ENCODE measurements at places on chromosomes 3 and 15.
A peak's percentile ranks its signal among the peaks of the same experiment; 100 is the strongest.

GRCh38 chr15:59399465-59400102, 26.9 kb upstream of the MYO1E start:
- DNase-seq: no peak

GRCh38 chr3:23845326-23846216, 39.8 kb downstream of the UBE2E1 start:
- no peak for DNase-seq

- no peak for DNase-seq
Measured at GRCh38 chr15:77032647-77033416, 37.9 kb downstream of the PSTPIP1 start.

GRCh38 chr15:27491666-27492621, 521.0 kb downstream of the GABRG3 start:
- DNase-seq: no peak

DNA sequence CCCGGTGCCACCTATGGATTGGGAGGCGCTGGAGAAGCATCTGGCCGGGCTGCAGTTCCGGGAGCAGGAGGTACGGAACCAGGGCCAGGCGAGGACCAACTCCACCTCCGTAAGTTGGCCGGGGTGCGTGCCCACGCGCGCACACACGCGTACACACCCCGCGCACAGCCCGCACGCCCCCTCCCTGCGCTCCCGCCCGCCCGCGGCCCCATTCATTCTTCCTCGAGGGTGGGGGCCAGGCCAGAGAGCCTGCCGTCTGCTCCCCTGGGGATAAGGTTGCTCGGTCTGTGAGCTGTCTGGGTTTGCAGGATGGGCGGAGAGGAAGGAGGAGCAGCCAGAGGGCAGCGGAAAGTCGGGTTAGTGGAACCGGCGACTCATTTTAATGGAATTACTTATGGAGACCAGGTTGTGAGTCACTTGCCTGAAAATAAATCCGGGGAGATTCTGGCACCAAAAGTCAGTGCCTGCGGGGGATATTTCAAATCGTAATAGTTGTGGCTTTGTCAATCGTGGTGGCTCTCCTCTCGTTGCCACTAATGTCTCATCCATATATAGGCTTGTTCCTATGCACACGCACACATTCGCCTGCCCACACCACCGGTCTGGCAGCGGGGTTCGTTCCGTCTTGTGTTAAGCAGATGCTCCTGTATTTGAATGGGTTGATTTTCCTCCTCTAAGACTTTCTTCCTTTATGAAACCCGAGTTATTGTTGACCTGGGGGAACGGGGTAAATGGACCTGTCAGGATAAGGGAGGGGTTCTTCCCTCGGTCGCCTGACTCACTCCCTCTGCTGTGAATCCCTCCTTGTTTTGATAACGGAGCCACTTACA, 223.4 kb upstream of the IL12A start:
- peak; percentile 78 for DNase-seq

DNA sequence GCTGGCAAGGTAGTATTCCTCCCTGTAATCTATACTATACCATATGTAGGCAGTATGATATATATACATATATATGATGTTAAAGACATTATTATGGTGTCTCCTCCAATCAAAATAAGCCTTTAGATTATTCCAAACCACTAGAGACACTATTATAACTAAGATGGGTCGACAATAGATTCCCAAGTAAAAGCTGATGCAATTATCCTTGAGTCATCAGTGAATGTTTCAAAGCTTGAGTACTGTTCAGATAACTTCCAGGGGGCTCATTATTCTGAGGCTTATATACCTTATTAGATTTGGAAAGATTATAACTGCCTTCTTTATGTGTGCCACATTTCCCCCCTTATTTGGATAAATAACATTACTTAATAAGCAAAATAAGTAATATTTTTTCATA, 11.9 kb upstream of the C3orf38 start:
- no peak for DNase-seq

- no peak for DNase-seq
Measured at GRCh38 chr3:81554801-81555200, 206.6 kb downstream of the GBE1 start.

GRCh38 chr3:177440456-177441104, 243.3 kb upstream of the TBL1XR1 start:
- no peak for DNase-seq

GRCh38 chr3:70943886-70944285, 631.4 kb upstream of the MDFIC2 start:
- DNase-seq: no peak

DNA sequence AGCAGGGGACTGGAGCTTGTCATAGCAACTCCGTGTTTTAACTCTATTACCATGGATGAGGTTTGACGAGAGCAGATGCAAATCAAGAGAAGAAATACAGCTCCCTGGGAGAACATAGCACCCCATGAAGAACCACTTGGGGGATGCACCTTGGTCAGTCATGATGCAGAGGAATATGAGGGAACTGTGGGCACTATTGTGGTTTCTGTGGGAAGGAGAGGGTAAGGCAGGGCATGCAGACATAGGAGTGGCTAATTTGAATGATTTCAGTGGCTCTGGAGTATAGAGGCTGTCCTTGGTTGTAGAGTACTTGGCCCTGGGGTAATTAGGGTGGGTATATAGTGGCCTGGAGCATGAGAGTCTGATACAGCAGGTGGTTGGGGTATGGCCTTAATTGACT, 131.9 kb downstream of the EDEM1 start:
- DNase-seq: no peak

DNA sequence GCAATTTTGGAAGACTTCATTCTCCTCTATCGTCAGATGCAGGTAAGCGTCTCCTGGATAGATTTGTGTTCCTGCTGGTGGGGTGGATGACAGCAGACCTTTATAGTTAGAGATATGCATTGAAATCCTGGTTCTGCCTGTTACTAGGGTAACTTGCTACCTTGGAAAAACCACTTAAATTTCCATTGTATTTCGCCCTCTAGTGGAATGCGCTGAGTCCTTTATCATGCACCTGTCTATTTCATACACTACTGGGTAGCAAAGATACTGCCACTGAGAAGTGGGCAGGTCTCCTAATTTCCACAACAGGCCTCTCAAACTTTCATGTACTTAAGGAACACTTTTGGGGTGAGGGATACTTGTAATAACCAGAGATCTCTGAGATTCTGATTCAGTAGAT, 209.5 kb upstream of the SUCLG2 start:
- DNase-seq: peak; percentile 36

GRCh38 chr15:68220967-68221366, 8.6 kb downstream of the CLN6 start:
- no peak for DNase-seq

DNA sequence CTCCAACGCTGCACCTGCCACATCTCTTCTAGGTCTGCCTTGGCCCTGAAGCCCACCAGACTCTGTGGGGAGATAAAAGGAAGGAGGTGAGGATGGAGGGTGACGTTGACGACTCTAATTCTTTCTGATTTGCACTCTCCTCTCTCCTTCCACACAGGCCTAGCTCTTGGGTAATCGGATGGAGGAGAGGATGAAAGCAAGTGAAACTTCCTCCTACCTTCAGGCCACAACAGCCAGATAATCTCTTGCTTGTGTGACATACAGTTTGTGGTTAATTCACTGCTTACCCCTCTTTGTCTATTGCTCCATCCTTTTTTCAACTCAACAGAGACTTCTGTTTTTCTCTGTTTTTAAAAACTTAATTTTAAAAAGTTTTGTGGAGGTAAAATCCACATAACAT, 208.1 kb downstream of the SV2B start:
- DNase-seq: no peak

GRCh38 chr3:194089357-194090177, 46.4 kb upstream of the HES1 start:
- peak; percentile 86 for DNase-seq

GRCh38 chr3:127067116-127067910, 84.4 kb downstream of the PLXNA1 start:
- no peak for DNase-seq

- no peak for DNase-seq
Measured at GRCh38 chr3:44232407-44232806, 9.3 kb upstream of the TOPAZ1 start.

DNA sequence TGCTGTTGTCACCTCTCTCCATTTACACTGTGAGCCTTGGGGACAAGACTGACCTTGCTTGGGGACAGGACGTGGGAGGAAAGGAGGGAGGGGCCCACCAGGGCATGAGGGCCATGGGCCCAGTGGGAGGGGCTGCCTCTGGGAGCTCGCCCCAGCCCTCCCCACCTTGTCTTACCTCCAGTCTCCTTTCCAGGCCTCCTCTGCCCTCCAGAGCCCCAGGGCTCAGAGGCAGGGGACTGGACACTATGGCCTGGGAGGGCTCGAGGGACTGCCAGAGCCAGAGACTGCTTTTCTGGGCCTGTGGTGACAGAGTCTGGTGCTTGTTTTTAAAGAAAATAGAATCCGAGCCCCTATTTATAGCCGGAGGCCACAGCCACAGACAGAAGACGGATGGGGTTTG, 10.2 kb downstream of the CSPG4 start:
- DNase-seq: no peak

- peak; percentile 24 for DNase-seq
Measured at GRCh38 chr15:71329497-71330260, 214.4 kb downstream of the THSD4 start.

DNA sequence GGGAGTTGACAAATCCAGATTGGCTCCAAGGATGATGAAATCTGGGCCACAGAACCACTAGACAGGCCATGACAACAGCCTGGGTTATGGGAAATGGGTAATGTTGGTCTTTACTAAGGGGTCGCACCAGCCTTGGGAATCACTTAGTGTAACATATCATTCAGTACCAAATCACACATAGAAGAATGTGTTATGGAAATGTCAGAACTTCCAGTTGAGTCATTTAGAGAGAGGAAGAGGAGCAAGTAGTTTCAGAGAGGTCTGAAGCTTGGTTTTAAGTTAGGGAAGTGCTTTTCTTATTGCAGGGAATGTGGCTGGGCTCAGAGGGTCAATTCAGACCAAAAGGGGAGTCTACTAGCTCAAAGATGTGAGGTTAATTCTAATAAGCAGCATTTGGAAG, 241.6 kb upstream of the ZPLD1 start:
- DNase-seq: no peak

DNA sequence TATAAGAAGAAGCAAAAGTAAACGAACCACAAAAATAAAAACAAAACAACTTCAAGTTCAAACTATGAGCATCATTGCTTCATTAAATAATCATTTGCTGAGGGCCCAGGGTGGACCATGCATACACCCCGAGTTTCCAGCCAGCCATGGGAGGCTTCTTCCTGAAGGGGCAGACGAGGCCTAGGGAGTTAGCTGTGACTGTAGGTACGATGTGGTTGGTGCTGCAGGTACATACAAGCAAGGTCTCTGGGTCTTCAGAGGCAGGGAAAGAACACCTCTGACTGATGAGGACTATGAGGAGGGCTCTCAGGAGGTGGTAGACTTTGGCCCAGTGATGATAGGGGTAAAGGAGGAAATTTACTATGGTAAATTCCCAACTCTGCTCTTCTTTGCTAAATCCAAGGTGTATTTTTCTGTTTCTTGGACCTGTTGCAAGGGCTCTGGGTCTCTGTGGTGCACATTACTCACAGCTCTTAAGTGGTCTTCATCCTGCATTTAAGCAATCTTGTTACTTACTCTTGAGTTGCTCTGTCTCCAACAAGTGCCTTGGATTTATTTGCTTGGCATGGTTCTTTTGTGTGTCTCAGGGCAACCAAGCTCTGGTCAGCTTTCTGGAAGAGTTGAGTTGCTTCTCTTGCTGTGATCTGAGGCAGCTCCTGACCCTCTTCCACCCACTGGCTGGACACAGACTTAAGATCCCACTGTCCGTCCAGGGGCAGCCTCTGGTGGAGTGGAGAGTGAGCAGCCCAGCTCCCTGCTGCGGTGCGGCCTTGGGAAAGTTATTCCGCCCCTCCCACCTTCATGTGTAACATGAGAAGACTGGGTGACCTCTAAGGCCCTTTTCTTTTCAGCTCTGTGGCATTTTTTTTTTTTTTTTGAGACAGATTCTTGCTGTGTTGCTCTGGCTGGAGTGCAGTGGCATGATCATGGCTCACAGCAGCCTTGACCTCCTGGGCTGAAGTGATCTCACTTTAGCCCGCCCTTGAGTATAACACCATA, 56.1 kb upstream of the KIF23 start:
- no peak for DNase-seq

DNA sequence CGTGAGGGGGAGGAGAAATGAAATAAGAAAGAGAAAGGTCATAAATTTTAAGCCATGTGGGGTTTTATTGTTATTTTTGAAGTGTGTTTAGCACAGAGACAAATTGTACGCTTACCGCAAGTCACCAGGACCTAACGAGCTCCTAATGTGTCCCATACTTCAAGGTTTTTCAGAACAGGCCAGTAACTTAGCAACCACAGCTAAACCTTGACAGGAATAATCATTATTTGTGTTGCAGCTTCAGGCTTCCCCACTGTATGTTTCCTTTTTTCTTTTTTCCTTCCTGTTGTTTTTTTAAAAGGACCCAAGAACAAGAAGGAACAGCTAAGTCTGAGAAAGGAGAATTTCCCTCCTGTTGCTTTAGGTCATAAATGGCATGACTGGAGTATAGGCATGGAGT, 160.8 kb downstream of the TUSC7 start:
- no peak for DNase-seq
